ENCODE measurements at places on chromosomes 2 and 18.

DNA sequence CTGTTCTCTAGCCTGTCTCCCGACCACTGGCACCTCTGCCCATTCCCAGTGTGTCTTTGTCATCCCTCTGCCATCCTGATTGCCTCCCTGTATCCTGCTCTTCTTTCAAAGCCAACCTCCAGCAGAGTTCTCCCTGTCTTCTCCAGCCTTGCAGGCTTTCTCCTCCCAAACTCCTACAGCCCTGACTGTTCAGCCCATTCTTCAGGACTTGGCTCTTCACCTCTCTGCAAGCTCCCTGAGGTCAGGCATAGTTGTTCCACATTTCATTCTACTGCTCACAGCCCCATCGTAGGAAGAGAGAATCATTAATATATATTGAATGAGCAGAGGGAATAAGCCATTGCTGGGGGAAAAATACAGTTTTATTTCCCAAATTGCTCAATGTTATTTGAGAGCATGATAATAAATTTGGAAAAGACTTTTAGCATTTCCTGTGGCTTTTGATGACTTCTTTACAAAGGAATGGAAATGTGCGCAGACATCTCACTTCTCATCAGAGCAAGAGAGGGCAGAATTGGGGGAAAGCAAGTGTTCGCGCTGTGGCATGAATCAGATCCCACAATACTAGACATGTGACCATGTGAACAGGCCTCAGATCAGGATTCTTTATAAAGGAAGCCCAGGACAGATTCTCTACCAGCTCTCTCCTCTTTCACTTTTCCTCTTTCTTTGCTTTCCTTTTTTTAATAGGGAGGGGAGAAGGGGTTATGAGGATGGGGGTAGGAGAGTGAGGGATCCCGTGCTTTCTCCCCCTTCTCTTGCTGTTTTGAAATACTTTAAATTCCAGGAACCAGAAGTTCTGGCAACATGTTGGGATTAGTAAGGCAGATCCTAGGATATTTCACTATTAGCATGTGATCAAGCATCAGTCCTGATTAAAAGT, 37.4 kb downstream of the EPAS1 start:
- DNase-seq: no peak

DNA sequence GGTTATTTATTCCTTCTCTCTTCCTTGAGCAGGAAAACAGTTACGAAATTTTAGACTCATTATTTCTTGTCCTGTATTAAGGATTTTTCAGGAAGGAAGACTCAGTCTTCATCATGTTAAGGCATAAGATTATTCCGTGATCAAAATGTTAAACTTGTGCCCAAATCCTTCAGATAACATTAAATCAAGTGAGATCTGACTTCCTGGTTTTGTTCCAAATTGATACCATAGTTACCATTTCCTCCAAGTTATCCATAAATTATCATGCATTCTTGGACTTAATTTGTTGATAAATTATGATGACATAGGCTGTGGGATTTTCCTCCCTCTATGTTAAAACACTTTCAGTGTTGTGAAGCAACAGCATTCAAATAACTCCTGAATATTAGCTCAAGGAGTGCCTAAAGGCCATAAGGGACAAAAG, 31.9 kb downstream of the EFEMP1 start:
- DNase-seq: no peak

GRCh38 chr18:67476585-67476984, 39.9 kb downstream of the DSEL start:
- no peak for DNase-seq

- DNase-seq: no peak
Observed at GRCh38 chr2:149738767-149739166, 151.2 kb upstream of the MMADHC start.

DNA sequence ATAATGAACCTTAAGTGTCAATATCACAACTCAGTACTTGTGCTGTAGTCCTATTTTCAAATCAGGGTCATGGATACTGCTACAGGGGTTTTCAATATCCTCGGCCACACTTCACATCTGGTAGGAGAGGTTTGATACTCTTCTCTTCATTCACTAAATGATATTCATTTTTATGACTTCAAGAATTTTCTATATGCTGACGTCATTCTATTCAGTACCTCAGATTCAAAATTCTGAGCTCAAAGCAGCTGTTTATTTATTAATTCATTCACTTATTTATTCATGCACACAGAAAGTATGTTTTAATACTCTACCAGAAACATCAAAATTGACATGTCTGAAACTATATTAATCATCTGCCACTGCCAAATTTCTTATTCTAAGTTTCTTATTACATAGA, 866.9 kb upstream of the LRRTM1 start:
- DNase-seq: no peak

DNA sequence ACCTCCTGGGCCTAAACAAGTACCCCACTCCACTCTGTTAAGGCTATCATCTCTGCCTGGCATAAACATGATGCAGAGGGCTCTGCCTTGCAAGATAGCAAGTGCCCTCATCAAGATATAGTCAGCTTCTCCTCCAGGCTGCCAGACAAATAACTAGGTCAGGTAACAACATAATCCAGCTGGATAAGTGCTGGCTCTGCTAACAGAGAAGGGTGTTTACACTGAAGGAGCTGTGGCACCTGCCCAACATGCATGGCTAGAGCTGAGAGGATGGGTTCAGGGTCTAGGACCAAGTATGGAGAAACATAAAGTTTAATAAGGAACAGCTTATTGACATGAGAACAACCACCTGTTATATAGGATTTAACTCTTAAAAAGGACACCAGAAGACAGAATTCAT, 42.8 kb downstream of the DLGAP1 start:
- no peak for DNase-seq

- DNase-seq: no peak
Observed at GRCh38 chr2:185785156-185785555, 46.6 kb downstream of the FSIP2 start.

- DNase-seq: no peak
Observed at GRCh38 chr2:55364189-55365055, 55.2 kb downstream of the CCDC88A start.

Data from activated CD4-positive, alpha-beta T cell treated with anti-CD3 and anti-CD28 coated beads, Interleukin-10, Interleukin-2, amounts not matched to agents 100 ng/mL and 50 ng/mL, durations not matched to agents 16 hours and 8 hours (primary cell).